Stimulated activated naive CD8-positive, alpha-beta T cell treated with anti-CD3 and anti-CD28 coated beads, Interleukin-15, amount 100 ng/mL, for 72 hours (primary cell): ENCODE measurements at places on chromosomes 2 and 18.

DNA sequence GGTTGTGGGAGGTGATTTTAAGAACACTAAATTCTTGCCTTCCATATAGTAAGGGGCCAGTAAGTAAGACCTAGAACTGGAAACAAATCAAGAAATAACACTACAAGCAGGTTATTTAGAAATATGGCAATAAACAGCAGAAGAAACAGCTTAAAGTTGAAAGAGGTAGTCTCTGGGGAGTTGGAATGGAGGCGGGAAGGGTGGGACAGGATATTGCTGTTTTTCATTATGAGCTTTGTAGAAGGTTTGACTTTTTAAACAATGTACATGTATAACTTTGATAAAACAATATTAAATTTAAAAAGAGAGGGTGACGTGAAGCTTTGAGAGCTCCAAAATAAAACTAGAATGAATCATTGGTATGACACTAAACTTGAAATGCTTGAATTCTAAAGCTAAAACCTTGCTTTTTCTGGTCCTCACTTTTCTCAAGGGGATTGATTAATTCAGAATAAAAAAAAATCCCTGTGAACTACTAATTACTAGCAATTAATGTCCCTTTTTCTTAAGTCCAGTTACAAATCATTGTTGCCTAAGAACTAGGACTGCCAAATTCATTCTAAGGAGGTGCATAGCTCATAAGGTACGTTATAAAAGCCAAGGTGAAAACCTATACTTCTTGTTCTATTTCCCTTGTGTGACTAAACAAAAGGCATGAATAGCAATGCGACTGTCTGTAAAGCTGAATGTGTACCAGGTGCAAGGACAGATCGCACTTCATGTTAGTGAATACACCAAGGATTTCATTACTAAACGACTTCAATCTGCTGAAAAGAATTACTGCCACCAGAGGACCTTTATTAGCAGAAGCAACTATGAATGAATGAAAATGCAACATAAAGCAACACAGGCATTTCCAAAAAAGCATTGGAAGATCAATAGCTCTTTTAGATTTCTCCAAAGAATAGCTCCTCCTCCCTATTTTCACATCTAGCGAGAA lies 177.5 kb downstream of the RBM43 start:
- DNase-seq: no peak

DNA sequence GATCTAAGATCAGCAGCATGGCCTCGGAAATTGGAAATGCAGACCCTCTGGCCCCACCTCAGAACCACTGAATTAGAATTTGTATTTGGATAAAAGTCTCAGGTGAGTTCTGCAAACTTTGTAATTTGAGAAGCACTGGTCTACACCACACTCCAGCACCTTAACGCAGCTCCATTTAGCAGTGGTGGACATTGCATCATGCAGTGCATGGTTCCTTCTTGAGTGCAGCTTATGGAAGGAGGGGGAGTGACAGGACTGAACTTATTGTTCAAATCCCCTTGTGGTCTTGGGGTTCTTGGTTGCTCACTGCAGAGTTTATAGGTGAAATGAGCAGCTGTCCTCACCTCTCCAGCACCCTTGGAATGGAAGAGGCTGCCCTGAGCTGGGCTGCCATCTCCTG lies 17.4 kb upstream of the STEAP3 start:
- DNase-seq: no peak

DNA sequence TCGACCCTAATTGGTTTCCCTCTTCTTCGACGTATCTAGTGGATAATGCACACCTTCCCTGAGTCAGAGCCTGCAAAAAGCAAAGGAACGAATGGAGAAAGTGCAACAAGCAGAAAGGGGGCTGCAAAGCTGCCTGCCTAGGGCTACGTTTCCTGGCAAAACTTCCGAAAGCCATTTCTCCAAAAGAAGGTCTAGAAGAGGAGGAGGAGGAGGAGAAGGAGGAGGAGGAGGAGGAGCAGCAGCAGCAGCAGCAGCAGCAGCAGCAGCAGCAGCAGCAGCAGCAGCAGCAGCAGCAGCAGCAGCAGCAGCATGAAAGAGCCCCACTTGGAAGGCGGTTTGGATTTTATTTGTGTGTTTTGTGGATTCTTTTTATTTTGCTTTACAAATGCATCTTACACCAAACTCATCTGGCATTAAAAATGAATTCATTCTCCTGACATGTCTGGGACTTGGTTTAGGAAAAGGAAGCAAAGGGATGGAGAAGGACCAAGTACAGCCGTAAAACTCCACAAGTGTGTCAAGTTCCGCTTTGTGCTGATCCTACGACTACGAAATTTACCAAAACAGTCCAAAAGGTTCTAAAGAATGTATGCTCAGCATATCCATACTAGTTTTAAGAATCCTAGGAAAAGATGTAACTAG lies 2.0 kb downstream of the TCF4 start:
- DNase-seq: no peak

DNA sequence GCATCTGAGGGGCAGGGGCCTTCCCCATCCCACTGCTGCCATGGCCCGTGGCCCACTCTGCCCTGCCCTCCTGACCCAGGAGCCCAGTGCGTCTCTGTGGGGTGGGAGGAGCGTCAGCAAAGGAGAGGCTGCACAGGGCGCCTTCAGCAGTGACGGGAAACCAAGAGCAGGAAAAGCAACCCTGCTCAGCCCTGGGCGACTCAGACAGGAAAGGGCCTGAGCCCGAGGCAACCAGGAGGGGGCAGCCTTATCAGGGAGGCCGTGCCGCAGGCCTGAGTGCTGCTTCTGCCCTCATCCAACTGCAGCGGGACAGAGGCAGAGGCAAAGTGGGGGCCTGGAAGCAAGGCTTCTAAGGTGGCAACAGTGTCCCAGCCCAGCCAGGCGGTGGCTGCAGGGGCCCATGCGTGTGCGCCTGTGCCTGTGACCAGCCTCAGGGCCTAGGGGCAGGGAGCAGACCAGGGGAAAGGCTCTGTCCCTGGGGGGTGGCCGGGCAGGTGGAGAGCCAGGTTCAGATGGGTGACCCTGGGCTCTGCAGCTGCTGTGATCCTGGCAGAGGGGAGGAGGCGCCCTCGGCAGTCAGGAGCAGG lies 23.3 kb upstream of the ALPI start:
- no peak for DNase-seq

DNA sequence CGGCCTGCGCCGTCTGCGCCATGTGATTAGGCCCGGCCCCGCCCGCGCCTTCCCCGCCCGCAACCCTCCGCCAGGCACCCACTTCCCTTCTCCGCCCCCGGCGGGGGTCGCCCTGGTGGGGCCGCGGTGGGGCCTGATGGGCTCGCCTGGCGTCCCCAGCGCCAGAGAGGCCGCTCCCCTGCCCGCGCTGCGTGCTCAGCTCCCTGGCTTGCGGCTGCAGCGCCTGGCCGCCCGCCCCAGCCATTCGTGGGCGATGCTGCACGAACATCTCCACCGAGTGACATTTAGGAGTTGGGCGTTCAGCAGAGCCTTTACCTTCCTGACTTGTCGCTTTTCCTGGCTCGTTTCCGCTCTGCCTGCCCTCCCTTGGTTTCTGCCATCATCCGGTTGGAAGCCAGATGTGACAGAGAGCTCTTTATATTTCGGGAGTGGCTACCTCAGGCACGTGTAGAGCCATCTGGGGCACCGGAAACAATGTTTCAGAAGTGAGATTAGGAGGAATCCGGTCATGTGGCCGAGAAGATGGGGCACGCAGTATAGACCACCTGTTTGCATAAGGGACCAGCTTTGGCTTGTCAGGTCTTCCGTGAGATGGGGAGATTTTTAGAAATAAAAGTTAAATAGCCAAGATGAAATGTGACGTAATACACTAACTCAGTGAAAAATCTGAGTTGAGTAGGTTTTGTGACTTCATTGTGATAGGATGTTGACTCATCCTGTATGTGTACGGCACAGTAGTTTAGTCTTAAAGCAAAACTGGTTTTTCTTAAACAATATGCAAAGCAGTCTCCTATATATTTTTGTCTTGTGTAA lies 1.2 kb downstream of the GLS start:
- peak; percentile 86 for DNase-seq

GRCh38 chr18:79738581-79739439 lies 58.9 kb upstream of the KCNG2 start:
- DNase-seq: no peak

DNA sequence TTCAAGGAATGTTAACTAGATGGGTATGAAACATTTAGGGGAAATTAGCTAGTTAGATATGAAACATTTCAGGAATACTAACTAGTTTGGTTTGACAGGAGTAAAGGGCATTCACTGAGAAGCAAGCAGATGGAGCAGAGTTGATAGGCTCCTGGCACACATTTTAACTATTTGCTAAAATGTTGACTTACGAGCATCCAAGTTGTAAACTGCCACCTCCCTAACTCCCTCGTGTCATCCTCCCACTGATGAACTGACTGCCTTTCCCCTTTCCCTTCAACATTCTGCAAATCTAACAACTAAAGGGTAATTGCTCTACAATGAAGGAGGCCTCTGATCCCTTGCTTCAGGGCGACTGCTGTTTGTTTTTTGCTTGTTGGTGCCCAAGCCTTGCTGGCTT lies 580.4 kb upstream of the FAM98A start:
- no peak for DNase-seq

- no peak for DNase-seq
These were observed 298.2 kb downstream of the TCF4 start for GRCh38 chr18:55289775-55290174.

- no peak for DNase-seq
These were observed 61.4 kb downstream of the SLC4A3 start for GRCh38 chr2:219688560-219689445.

DNA sequence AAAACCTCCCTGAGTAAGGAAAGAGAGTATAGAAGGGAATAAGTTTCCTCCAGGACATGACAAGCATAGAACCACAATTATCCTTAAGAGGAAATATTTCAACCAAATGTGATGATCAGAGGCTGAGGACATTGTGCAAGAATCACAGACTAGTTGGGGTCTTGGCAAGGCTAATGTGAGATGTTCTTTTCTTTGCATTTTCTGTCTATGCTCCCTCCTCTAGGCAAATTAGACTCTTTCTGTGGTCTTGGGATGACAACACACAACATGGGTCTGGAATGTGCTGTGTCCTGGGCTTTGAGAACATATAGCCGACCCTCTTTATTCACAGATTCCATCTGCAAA lies 32.0 kb upstream of the IL1RL1 start:
- DNase-seq: no peak

- DNase-seq: no peak
These were observed 61.4 kb downstream of the TXNL1 start for GRCh38 chr18:56576826-56577573.

DNA sequence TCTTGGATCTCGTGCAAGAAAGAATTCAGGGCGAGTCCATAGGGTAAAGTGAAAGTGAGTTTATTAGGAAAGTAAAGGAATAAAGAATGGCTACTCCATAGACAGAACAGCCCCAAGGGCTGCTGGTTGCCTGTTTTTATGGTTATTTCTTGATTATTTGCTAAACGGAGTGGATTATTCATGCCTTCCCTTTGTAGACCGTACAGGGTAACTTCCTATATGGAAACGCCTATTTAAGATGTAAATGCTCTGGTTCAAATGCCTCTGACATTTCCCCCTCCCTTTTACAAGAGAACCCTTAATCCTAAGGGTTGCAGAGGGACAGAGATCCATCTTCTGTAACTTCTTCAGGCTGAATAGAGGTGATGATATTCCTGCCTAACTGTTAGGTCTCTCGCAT lies 25.7 kb downstream of the RBFA start:
- DNase-seq: no peak

DNA sequence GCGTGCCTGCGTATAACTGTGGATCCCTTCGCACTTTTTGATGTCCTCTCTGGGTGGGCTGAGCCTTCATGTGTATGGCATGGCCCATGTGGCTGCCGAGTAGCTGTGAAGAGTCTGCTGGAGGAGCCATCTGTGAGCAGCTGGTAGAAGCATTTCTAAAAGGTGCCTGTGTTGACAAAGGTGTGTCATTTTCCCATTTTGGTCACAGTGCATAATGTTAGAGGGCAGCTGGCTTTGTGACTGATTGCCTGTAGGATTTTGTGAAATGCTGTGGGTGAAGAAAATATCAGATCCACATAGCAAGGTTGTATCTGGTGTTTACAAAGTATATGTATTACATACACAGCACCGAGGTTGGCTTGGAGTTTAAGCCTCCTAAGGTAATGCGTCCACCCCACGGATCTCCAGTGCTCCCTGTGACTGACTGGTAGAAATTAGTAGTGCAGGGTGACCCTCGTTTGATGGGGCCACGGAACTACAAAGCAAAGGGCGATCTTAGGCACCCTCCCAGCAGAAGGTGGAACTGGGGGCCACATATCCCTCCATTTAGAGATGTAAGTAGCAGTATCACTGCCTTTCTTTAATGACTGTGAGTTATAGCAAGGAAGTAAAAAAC lies 16.5 kb downstream of the GATA6 start:
- DNase-seq: no peak

- no peak for DNase-seq
These were observed 654 bp downstream of the PIK3C3 start for GRCh38 chr18:41955688-41956087.

GRCh38 chr2:188494906-188495305 lies 203.2 kb downstream of the GULP1 start:
- DNase-seq: no peak

DNA sequence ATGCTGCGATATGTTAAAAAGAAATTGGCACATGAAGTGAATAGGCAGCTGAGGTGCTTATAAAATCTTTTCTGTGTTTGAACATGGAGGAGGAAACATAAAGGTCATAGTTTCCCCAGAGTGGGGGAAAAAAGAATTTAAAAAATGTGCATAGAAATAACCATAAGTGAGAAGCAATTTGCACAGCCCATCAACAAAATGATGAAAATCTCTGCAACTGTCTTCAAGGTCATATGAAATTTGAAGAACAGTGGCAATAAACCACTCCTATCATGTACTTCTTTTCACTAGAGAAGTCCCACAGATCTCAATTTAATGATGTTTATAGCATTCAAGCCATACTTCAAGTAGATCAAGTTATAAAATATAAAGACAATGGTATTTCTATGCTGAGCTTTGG lies 46.7 kb upstream of the ZNF804A start:
- no peak for DNase-seq

DNA sequence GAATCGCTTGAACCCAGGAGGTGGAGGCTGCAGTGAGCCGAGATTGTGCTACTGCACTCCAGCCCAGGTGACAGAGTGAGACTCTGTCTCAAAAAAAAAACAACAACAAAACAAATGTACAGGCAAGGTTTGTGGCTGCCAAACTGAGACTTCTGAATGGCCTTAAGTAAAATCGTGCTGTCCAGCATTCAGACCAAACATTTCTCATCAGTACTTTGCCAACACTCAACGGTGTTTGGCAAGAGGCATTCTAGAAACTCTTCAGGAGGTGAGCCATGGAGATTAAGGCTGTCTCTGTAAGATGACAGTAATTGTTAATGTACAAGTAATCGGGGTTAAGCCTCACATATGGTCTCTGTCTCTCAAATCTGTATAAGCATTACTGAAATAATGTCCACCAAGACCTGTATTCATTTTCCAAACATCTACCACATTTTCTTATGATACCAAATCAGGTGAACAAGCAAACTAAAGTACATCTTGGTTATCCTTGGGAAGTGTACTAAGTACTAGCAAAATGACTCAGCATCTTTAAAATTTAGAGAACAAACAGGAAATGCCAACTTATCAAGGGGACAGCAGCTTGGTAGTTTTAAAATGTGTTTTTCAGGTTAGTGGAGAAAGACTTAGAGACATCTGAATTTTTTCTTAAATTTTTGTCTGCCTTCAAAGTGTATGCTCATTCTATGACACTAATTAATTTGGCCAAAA lies 29.3 kb downstream of the SERPINE2 start:
- no peak for DNase-seq

- DNase-seq: no peak
These were observed 15.3 kb downstream of the STRN start for GRCh38 chr2:36951027-36951518.
